Inflammatory macrophage treated with lipopolysaccharide for 1 hour (primary cell): ENCODE measurements at places on chromosomes 5 and 9.

DNA sequence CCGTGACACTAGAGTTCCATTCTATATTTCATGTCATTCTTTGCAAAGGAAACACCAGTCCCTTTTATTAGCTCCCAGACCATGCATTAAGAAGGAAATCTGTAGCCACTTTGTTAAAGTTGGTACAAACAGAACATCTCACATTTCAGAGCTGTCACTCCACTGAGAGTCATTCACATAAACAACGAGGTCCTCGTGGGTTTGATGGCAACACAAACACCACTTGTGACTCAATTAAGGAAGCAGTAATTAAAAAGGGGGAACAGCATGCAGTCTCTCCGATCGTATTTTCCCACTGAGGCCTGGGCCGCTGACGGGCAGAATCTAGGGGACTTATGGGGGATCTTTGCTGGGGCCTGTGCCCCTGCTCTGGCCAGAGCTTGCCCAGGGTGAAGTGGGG lies 94.2 kb upstream of the ZNF618 start:
- peak; percentile 25 for DNase-seq

DNA sequence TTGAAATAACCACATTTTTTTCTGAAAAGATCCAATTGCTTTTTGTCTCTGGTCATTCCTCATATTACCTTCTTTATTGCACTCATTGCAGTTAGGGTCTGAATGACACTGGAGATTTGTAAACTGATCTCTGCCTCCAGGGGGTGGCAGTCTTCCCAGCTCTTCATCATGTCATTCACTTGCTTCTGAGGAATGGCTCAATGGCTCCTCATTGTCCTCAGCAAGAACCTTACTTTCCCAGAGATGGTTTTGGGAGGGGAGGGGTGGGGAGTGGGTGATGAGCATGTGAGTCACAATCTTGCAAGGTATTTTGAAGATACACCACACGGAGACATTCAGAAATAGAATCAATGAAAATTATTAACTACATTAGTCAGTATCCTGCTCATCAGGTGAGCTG lies 159.8 kb upstream of the GAS1 start:
- no peak for DNase-seq

DNA sequence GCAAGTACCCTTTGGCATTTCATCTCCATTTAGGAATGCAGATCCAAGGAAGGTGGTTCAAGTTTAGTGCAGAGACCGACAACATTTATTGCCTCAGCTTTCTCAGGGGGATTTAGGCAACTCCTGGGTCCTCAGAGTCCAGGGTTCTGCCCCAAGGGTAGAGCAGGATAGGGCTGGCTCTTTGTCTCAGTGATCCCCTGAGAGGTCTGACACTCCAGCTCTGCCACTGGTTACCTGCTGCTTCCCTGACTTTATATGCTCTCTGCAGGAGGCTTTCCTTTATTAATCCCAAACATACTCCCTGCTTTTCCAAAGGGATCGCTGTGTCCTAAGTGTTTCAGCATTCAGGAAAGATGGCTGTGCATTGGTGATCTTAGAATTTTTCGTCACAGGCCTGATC lies 37.2 kb downstream of the TRPC7 start:
- DNase-seq = no peak

DNA sequence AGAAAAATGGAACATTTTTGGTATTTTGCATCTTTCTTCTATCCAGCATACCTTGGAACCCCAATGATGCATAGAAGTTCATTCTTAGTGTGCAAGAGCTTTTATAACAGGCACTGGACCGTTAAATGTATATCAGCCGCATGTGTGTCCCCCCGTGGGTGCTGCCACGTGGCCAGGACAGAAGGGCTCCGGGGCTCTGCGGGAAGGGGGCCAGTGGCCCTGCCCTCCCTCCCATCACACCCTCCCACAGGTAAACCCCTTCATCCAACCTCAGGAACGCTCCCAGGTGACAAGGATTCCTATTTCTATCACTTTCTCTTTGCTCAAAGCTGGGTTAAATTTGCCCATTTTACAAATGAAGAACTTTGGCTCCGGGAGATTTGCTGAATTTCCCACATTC lies 393.4 kb upstream of the IRX4 start:
- no peak for DNase-seq

GRCh38 chr9:89623925-89624420 lies 19.2 kb downstream of the GADD45G start:
- DNase-seq = peak; percentile 68

GRCh38 chr5:105898183-105898582 lies 1772.6 kb downstream of the EFNA5 start:
- no peak for DNase-seq

- DNase-seq = no peak
Observed at GRCh38 chr5:155106221-155106620, 92.7 kb downstream of the KIF4B start.

DNA sequence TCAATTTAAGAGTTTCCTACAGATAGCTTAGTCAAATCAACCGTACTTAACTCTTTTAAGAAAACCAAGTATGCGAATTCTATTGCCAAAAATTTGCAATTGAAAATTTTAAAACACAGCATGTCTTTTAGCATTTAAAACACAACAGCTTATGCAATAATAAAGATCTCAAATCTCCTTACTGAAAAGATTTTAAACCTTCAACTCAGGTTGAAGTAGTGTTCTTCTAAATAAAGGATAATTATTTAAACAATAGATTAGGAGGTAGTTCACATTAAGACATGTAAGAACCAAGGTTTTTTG lies 5.5 kb downstream of the NR3C1 start:
- no peak for DNase-seq

DNA sequence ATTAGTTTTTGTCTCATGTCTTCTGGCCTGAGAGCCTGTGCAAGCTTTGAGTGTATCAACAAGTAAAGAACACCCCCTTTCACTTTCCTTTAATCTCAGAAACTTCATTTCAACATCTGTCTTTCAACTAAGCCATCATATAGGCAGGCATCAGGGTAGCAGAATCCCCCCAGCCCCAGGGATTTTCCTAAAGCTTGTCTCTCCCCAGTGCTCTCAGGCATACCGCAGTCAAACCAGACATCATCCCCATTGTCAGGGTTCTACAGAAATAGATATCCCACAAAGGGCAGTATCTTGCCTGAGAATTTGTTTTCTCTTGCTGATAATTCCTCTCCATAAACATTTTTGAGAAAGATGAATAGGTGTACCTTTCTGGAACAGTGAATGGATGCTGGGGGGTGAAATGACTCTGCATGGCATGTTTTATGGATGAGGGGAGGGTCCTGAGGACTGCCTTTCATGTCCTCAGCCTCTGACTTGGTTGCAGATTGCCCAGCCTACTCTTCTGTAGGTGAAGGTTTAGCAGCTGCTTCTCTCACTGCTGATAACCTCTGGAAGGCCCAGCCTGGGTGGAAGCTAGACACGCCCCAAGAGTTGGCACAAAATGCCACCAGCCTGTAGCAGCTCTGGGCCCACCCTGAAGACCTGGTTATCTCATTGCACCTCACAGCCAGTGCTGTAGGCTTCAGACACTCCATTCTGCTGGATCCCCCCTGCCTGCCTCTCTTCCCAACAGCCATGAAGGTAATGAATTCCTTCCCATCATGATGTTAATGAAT lies 20.5 kb upstream of the SHB start:
- no peak for DNase-seq

DNA sequence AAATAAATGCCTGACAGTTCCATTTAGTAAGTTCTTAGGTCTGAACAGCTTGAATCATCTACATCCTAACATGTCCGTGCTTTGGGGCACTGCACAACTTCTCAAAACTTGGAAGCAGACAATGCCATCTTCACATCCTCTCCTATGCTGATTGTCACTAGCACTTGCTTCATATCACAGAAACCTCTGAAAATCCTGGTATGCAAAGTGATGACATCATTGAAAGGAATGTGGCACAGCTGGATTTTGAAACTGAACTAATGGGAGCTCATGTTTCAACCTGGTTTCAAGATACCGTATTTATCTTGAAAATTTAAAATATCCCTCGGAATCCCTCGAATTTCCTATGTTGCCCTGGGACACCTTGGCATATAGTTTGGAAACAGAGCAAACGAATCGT lies 490.2 kb upstream of the DAP start:
- DNase-seq = no peak

GRCh38 chr5:142512043-142513042 lies 173.5 kb downstream of the FGF1 start:
- no peak for DNase-seq

- no peak for DNase-seq
Observed at GRCh38 chr5:158027806-158028775, 169.1 kb upstream of the CLINT1 start.

DNA sequence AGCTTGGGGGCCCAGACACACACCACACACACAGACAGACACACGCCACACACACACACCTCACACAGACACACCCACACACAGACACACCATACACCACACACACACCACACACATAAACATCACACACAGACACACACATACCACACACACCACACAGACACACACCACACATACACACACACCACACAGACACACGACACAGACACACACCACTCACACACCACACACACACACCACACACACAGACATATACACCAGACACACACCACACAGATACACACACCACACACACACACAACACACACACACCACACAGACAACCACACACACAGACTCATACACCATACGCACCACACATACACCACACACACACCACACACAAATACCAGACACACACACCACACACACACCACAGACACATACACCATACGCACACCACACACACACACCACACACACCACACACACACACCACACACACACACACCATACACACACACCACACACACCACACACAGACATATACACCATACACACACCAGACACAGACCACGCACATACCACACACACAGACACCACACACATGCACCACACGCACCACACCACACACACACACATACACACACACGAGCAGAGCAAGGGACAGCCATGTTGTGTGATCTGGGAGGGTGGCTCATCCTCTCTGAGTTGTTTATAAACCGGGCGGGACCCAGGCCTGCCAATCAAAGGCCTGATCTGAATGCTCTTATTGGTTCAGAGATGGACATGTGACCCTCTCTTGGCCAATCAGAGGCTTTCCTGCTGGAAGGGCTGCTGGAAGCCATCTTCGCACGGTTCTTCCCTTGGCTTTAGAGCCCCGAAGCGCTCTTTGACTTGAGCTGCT lies 148.3 kb downstream of the GAPVD1 start:
- peak; percentile 8 for DNase-seq

GRCh38 chr5:62306323-62306895 lies 403 bp downstream of the KIF2A start:
- DNase-seq = peak; percentile 28

GRCh38 chr5:179371121-179371510 lies 25.9 kb upstream of the ADAMTS2 start:
- no peak for DNase-seq

- no peak for DNase-seq
Observed at GRCh38 chr5:9932770-9933169, 302.6 kb upstream of the TAS2R1 start.

- DNase-seq = no peak
Observed at GRCh38 chr5:8956659-8957058, 589.2 kb downstream of the SEMA5A start.

GRCh38 chr9:85142968-85143367 lies 473.4 kb downstream of the NTRK2 start:
- no peak for DNase-seq

GRCh38 chr5:152584103-152584502 lies 179.0 kb upstream of the NMUR2 start:
- no peak for DNase-seq

GRCh38 chr5:1495525-1495897 lies 28.2 kb downstream of the LPCAT1 start:
- DNase-seq = no peak

- no peak for DNase-seq
Observed at GRCh38 chr5:73491155-73491554, 7.1 kb upstream of the BTF3 start.

DNA sequence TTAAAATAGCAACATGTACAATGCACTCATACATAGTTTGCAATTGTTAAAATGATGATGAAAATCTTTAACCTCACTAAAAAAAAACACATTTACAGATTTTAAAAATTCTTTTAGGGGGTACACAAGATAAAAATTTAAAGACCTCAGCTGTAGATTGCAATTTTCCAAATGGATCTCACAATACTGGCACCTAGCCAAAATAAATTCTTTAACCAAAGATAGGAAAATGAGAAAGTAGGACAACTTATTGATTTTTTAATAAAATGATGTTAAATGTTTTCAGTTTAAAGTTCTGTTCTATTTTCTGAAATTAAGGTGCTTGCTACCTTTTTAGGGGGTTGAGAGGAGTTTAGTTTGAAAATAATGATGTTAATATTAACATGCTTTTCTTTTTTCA lies 90.0 kb downstream of the PCSK1 start:
- DNase-seq = no peak

- no peak for DNase-seq
Observed at GRCh38 chr5:14687023-14687665, 22.6 kb downstream of the OTULIN start.

DNA sequence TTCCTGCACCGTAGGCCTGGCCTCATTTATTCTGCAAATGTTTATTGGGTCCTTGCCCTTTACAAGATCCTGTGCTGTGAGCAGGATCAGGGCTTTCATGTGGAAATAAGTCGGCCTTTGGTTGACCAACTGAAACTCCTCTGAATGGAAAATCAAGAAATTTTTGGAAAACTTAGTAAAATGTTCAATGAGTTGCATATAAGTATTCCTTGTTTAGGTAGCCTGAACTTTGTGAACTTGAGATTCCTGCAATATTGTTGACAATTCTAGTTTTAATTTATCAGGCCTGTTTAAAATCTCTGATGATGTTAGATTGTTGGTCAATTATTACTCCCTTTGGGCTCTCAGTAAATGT lies 1.1 kb downstream of the MAML1 start:
- DNase-seq = no peak

- no peak for DNase-seq
Observed at GRCh38 chr9:131056781-131057506, 39.4 kb upstream of the AIF1L start.

DNA sequence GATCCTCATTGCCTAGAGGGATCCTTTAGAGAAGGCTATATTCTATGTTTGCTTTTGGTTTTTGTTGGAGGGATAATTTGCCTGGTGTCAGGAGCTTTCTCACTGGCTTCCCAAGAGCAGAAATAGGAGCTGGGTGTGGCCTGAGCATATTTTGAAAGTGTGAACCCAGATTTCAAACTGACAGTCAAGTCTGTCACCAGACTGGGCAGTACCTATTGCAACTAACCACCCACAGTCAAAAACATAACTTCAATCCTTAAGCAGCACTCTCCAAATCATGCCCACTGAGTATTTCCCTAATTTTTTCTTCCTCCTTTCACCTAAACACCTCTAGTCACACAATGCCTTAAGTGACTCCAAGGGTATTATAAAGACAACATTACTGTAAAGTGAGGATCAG lies 278.4 kb downstream of the EBF1 start:
- peak; percentile 96 for DNase-seq

DNA sequence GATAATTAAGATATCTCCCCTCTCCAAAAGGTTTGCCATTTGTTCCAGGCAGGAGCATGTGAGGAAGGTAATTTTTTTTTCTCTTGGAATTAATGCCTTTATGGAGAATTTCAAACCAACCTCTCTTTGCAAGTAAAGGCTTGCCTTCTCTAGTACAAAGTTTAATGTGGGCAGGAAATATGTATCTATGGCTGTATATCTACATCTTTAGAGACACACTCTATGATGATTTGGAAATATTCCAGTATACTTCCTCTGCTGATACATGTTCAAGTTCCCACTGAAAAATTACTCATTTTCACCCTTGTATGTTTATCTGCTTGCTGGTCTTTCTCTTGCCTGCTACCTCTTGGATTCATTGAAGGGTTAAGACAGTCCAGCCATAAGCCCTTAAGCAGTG lies 83.5 kb upstream of the SEMA6A start:
- no peak for DNase-seq
